ENCODE measurements at places on chromosomes 3 and 15.

GRCh38 chr3:133494469-133494868 lies 79.0 kb upstream of the CDV3 start:
- no peak for DNase-seq

GRCh38 chr3:1092061-1092460 lies 763 bp upstream of the CNTN6 start:
- DNase-seq = no peak

DNA sequence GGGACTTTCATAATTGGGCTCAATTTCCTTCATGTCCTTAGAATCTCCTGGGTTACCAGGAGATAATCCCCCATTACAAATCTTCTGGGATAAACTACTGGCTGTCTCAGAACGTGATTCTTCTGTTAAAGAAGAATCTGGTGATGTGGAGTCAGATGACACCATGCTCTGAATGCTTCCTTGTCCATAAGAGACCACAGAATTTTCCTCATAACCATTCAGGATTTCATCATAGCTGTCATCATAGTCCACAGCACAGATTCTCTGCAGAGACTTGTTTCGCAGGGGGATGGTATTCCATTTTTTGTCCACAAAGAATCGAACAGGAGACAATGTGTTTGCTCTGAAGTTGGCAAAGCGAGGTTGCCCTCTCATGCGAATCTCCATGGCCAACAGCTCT lies 109.8 kb upstream of the TSPAN3 start:
- no peak for DNase-seq

GRCh38 chr3:15899388-15899787 lies 101.6 kb upstream of the ANKRD28 start:
- DNase-seq = no peak

DNA sequence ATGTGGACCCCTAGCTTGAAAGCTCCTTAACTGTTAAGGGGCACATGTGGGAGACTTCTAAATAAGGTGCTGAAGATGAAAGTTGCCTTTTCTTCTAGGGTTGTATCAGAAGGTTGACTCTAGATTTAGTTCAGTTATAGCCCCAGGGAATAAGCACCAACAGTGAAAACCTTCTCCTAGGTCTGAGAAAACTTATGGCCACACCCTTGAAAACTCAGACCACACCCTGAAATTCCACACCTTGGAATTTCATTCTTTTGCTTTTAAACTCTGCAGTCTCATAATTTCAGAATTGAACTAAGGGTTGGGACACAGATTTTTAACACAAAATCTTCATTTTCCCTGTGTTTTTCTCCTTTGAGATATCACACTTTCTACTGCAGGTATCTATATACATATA lies 355.8 kb upstream of the IL12A start:
- no peak for DNase-seq

DNA sequence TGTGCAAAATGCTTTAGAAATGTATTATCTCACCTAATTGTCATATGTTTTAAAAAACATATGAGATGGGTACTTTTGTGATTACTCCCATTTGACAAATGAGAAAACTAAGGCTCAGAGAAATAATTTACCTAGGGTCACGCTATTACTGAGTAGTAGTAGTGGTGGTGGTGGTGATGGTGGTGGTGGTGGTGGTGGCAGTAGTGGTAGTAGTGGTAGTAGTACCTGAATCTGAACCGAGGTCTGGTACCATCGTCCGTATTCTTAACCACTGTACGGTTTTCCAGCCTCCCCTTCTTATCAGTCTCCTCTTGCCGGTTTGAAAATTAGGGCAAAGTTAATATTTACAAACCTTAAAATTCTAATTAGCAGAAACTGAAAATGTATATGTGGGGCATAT lies 102.4 kb downstream of the KLHL25 start:
- no peak for DNase-seq

Data from GM18507 (cell line).